ENCODE measurements at places on chromosomes 11 and 22. TPM values are rescaled to one million over a fixed set of nuclear protein-coding genes. Genes with fewer than 3 reads are reported as not detected.
A peak's percentile ranks its signal among the peaks of the same experiment; 100 is the strongest.

The OR5P2 gene
- total RNA-seq, result not detected

The PIK3C2A gene
- 20.5 TPM for total RNA-seq

The ZP1 gene
- total RNA-seq, result not detected

GRCh38 chr11:3370311-3370870, 8.6 kb downstream of the ZNF195 start:
- DNase-seq, result no peak

DNA sequence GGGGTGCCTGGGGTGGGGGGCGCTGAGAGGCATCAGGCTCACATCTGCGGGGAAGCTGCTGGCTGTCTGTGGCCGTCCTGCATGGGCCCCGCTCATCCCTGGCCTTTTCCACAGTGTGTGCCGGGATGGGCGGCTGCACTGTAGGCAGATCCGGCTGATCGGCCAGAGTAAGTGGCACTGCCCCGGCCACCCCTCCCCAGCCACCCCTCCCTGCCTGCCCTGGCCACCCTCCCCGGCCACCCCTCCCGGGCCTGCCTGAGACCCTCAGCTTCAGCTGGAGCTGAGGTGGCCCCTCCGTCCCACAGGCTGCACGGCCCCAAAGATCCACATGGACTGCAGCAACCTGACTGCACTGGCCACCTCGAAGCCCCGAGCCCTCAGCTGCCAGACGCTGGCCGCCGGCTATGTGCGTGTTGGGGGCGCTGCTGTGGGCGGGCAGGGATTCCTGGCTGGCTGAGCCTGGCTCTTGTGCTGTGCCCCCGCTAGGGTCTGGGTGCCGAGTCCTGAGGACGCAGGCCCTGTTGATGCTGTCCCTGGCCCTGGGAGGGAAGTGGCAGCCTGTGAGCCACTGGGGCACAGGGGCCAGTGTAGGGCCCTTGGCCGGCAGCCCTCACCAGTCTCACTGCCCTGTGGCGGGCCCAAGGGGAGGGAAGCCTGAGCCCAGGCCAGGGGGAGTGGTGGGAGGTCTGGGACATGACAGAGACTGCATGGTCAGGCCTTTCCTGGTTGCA, 10.9 kb downstream of the MUC2 start:
- DNase-seq, result no peak

GRCh38 chr11:122226810-122227379, 110.9 kb upstream of the BLID start:
- no peak for DNase-seq

GRCh38 chr22:42078469-42079318, 806 bp upstream of the SMDT1 start:
- DNase-seq, result peak; percentile 46

- DNase-seq, result peak; percentile 42
Observed at GRCh38 chr11:125947419-125948277, 1.8 kb downstream of the VSIG10L2 start.

DNA sequence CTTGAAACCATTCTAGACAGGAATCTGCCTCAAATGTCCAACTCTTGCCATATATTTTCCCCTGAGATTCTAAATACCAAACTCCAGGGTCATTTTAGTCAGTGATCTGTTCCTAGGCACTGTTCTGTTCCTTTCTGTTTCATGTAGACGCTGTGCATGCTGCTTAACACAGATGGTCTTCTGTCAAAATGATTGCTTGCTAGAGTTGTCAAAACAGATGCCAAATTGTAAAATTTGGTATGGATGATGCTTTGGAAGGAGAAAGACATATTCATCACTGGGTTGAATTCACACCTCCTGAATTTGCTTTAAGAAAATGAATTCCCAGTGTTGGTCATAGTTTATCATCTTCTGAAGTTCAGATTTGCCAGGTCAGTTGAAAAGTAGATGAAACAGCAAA, 425.9 kb downstream of the ETS1 start:
- no peak for DNase-seq

- DNase-seq, result no peak
Observed at GRCh38 chr22:29456211-29456671, 17.9 kb downstream of the RFPL1 start.

DNA sequence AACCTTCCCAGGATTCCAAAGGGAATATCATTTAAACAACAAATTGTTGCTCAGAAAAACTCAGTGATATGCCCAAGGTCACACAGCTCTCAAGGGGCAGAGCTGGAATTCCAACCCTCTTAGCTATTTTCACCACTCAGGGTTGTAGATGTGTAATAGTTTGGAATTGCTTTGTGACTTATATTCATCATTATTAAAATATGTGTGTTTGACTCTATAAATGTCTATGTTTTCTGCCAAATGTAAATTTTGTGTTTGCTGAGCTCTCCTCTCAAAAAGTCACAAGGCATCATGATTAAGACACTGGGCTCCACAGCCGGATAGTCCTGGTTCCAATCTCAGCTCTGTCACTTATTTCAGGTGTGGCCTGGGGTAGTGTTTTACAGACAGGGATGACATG, 407.3 kb downstream of the TMEM135 start:
- no peak for DNase-seq

All from left lobe of liver (tissue), 2 donors.